ENCODE measurements at places on chromosomes 6 and 20. TPM values are rescaled to one million over a fixed set of nuclear protein-coding genes. Genes with fewer than 3 reads are reported as not detected.

TRAPPC3L gene
- total RNA-seq, result 0.37 TPM

PRND gene
- not detected for total RNA-seq

HCRTR2 gene
- not detected for total RNA-seq

COL10A1 gene
- total RNA-seq, result not detected

STX11 gene
- 30.1 TPM for total RNA-seq

COL9A1 gene
- total RNA-seq, result not detected

LAMA5 gene
- 0.91 TPM for total RNA-seq

WFDC12 gene
- total RNA-seq, result not detected

SALL4 gene
- total RNA-seq, result not detected

NOTCH4 gene
- total RNA-seq, result 0.86 TPM

FAM217B gene
- total RNA-seq, result 15.8 TPM

AKAP12 gene
- total RNA-seq, result 0.30 TPM

SLC22A16 gene
- 0.54 TPM for total RNA-seq

TAP2 gene
- 165 TPM for total RNA-seq

RBBP8NL gene
- not detected for total RNA-seq

TCF15 gene
- not detected for total RNA-seq

SYCP2 gene
- total RNA-seq, result 9.1 TPM

PTGIS gene
- not detected for total RNA-seq

RCAN2 gene
- total RNA-seq, result not detected

SCRT2 gene
- not detected for total RNA-seq

CRIP3 gene
- total RNA-seq, result 3.8 TPM

GRIK2 gene
- total RNA-seq, result not detected

BTN1A1 gene
- total RNA-seq, result not detected

DNAH8 gene
- 0.05 TPM for total RNA-seq

VIP gene
- total RNA-seq, result not detected

PEX7 gene
- 4.1 TPM for total RNA-seq

SRF gene
- total RNA-seq, result 24.0 TPM
